ENCODE measurements at places on chromosomes 12 and 14.

GRCh38 chr12:127284021-127284420 lies 982.9 kb upstream of the TMEM132C start:
- peak; percentile 65 for DNase-seq

DNA sequence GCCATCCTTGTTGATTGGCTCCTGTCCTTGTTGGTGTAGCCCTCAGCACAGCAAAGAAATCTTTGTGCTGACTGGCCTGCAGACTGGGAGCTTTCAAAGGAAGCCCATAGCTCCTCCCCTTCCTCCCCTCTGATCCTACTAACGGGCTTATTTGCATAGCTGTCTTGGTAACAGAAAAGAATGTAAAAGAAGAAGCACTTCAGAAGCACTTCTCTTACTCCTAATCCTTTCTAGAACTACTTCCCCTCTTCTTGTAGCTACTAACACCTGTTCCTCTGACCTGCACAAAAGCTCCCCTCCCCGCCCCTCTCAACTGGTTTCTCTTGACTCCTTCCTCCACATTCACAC lies 14.3 kb upstream of the RIC8B start:
- DNase-seq = peak; percentile 15

DNA sequence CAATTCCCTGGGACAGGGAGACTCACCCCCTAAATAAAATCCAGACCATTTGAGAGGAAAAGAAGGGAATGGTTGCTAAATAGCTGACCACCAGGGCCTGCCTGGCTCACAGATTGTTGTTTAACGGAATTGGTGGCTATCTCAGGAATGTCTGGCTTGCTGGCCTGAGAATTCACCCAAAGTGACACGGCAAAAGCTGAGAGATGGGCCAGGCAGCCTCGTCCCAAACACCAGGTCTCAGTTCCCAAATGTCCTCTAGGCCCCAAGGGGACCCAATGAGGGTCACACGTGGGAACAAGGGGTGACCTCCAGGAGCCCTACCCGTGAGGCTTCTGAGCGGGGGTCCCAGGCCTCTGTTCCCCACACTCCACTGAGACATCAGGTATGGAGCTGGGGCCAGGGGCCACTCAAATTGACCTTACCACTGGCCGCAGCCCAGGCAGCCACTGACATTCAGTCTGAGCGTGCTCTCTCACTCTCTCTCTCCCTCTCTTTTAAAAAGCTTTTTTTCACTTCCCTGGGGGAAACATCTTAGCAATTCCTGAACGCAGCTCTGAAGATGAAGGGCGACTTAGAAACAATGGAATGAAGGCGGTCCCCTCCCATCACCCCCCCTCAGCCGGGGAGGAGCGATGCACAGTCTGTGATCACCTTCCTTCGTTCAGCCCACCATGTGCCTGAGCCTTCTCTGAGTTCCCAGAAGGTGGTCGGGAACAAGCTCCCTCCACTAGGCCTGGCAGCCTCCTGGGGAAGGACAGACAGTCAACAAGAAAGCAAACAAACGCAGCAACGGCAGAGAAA lies 131.2 kb downstream of the SCARB1 start:
- DNase-seq = peak; percentile 68

- peak; percentile 82 for DNase-seq
Observed at GRCh38 chr12:78062786-78063185, 232.1 kb downstream of the NAV3 start.

DNA sequence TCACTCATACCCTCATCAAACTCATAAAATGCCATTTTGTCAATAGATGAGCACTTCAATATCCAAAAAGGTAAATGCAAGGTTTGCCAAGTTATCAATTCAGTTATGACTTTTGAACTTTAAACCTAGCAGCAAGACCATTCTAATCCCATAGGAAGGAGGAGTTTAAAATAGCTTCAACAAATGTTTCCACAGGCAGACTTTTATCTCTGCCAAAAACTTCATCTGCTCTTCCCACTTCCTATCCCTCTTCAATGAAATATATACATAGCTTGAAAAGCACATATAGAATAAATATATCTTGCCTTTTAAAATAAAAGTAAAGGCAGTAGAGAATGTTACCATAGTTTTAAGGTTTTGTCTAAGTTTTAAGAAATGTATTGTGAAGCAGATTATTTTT lies 1749.1 kb upstream of the SEL1L start:
- no peak for DNase-seq

GRCh38 chr14:103115845-103116572 lies 7.3 kb upstream of the TNFAIP2 start:
- no peak for DNase-seq

GRCh38 chr12:95600567-95600966 lies 49.3 kb upstream of the USP44 start:
- no peak for DNase-seq

Measured in brain microvascular endothelial cell (primary cell).